ENCODE measurements at places on chromosomes 5 and 9.

- DNase-seq: no peak
Observed at GRCh38 chr5:88734983-88735382, 148.0 kb downstream of the MEF2C start.

- no peak for DNase-seq
Observed at GRCh38 chr5:101663543-101663942, 632.5 kb downstream of the SLCO4C1 start.

DNA sequence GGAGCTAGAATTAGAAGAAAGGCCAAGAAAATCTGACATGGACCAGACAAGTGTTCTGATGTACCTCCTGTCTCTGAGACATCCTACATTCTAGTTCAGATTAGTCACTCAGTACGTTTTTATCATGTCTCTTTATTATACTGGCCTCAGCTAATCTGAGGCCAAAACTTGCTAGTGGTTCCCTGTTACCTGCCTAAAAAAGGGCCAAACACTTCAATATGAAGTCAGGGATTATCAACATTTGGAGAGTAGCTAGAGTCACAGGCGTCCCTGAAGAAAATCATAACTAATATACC is 587.4 kb downstream of the PRELID2 start:
- no peak for DNase-seq

GRCh38 chr5:108266242-108266641 is 115.7 kb downstream of the FBXL17 start:
- DNase-seq: no peak

DNA sequence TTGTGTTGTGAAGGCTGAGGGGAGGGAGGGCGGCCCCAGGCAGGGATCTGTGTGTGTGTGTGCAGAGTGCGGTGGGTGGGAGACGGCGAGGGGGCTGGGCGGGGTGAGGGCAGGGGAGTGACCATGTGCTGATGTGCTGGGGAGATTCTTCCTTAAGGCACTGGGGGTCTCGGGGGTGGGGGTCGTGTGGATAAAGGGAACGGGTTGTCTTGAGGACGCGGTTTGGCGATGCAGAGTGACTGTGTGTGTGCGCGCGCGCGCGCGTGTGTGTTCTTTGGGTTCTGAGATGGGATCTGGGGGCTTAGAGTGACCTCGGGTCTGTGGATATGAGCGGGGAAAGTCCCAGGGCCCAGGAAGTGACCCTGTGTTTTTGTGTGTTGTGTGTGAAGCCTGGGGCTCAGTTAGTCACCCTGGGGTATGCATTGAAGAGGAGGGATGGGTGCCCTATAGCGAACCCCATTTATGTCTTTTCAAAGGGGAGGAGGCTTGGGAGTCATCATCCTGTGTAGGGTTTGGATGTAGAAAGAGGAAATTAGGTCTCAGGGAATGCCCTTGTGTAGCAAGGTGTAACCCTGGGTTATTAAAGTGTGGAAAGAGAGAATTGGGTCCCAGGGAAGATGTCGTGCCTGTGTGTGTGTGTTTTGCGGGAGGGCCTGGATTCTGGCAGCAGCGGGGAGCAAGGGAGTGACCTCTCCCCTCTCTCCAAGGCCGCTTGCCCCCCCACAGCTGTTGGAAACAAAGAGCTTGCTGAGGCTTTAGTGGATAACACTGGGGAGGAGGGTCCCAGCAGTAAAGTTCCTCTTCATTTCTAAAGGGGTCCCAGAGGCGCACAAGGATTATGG is 1.4 kb downstream of the TMEFF1 start:
- no peak for DNase-seq

DNA sequence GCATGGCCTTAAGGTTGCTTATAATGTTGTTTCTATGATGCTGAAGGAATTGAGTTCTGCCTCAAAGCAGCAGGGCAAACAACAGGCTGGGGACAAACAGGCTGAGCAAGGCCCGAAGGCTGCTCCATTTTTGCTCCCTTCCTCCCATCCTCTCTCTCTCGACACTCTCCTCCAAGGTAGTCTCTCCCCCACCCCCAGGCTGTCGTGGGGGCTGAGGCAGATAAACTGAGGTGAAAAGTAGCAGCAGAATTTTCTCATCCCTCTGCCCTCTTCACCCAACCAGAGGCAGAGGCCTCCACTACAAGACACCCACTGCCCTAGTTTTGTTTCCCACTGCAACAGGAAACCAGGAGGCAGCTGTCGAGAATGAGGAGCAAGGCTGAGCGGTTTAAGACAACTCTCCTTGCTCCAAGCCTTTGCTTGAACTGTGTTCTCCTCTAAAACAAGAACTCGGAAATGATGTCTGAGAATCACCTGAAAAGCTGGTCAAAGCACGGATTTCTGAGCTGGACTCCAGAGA is 13.5 kb upstream of the GNA14 start:
- no peak for DNase-seq

DNA sequence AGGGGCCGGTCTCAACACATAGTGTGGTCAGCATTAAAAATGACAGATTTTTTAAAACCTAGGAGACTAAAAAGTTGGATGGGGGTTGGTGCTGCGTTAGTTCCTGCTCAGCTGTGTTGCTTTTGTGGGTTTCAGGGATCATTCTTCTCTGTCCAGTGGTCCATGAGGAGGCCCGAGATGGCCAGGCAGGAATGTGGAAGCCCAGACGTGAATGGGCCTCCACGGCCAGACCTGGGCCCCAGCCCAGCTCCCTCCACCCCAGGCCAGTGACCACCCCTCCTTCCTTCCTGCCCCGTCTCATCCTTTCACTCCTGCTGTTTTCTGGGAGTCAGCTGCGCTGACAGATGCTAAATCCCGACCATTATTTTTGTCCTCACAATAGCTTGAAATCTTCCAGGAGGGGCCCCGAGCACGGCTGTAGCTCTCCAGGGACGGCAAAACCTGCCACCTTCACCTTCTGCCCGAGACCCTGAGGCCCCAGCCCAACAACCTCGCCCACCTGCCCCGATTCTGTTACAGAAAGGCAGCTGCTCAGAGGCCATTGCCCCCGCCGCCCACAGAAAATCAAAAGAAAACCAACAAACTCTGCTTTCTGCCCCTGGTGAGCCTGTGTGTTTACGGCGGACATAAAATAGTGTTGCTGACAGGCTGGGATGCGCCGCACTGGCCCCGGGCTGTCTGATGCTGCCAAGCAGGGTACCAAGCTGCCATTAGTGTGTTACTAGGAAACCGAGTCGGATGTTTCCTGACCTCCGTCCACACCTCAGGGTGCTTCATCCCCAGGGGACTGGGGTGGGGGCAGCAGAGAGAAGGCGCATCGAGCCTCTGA is 83.7 kb upstream of the SARDH start:
- DNase-seq: no peak

- DNase-seq: no peak
Observed at GRCh38 chr9:91028166-91028827, 226.7 kb downstream of the SYK start.

DNA sequence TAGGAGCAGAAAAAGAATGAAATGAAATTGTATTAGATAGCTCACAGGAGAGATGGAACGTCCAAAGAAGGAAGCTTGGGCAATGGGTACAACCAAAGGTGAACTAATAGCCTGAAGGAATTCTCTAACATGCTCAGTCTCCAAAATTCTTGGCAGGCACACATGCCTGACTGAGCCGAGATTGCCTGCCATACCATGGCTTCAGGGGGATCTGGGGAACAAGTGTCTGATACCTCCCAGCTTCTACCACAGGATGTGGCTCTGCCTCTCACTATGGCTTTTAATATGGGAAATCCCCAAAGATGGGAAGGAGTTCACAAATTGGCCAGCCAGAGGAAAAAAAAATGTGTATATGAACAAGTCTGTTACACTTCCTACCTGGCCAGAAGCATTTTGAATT is 3.6 kb upstream of the PALM2AKAP2 start:
- no peak for DNase-seq

DNA sequence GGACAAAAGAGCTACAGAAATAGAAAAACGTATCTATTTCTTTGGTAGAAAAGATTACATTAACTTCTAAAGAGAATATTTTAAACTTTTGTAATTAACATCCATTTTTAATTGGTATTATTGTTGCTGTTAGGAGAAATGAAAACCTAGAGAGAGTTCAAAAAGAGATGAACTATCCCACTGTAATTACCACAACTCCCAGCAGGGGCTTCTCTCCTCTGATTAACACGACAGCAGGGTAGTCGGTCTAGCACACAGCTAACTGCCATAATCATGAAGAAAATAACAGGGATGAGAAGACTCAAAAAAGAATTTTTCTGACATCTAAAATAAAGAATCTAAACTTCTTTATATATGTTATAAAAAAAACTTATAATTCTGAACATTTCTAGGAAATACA is 86.2 kb upstream of the CDH9 start:
- no peak for DNase-seq

DNA sequence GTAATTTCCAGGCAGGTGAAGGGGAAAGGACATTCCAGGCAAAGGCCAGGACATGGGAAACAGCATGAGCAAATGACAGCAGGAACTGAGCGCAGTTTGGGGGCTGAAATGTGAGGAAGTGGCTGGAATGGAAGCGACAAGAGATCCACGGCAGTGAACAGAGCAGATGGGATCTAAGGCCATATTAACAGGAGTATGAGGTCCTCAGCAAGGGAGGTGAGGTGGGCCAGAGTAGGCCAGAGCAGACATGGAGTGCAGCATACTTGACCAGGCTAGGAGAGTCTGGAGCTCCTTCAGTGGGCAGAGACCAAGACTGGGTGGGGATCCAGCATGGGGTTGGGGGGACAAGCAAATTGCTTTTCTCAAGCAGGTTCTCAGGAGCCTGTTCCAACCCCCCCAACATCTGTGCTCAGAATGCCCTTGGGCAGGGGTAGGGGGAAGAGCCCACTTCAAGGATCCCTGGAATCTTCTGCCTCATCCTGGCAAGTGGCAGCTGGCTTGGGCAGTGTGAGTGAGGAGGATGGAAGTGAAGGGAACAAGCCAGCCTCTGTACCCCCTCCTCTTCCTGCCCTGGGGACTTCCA is 34.5 kb downstream of the DAB2IP start:
- no peak for DNase-seq

DNA sequence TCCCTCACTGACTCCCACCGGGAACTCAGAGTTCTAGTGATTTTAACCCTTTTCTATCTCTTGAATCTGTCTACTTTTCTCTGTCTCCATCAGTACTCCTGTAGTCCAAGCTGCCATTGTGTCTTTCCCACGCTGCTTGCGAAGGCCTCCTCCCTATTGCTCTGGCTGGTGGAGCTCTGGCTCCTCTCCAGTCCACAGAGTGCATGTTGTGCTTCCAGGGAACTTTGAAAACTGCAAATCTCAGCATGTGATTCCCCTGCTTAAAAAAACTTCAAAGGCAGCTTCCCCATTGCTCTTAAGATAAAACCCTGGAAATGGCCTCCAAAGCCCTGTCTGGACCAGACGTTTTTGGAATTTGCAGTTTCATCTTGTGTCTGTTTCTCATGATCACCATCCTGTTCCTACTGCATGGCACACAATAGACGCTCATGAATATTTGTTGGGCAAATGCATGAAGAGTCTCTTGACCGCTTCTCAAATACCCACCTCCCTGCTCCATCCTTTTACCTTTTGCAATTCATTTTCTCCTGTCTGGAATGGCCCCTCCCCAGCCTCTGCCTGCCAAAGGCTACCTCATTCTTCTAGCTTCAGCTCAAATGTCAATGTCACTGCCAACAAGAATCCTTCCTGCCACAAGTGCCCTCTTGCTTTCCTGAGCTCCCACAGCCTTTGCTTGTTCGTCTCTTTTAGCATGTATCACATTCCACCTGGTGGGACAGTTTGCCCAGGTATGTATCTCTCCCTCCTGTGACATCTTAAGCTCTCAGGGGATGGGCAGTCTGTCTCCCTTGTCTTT is 293.2 kb downstream of the ARHGAP26 start:
- no peak for DNase-seq

GRCh38 chr5:863244-863805 is 12.5 kb upstream of the ZDHHC11 start:
- no peak for DNase-seq

DNA sequence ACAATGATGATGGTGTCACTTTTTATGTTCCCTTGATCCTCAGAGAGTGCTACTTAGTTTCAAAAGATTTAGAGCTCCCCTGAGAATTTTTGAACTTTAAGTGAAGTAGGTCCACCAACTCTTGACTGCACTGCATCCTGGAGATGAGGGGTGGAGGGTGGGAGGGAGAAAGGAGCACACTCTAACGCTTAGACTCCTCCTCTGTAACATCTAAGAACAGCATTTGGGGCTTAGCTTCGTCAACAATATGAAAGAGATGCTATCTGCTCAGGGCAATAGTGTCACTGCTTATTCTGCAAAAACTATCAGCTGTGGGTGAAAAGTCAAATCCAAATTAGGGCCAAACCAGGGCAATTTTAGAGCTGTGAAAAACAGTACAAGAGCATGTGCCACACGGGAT is 242.8 kb upstream of the EFNA5 start:
- no peak for DNase-seq

GRCh38 chr5:178086266-178086665 is 27.1 kb upstream of the N4BP3 start:
- no peak for DNase-seq

DNA sequence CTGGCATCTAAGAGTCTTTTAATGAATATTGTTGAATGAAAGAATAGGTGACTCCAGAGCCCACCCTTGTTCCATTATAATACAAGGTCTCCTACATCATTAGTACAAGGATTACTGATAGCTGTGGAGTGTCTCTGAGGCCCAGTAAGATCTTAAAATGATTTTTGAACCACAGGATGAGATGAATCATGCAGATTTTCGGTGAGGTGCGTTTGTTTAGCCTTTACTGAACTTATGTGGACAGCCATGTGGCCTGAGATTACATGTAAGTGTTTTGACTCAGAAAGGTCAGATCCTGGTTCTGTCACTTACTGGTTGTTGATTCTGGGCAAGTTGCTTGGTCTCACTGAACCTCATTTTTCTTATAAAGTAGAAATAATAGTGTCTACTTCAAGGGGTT is 21.6 kb downstream of the NFX1 start:
- no peak for DNase-seq

- no peak for DNase-seq
Observed at GRCh38 chr9:72596451-72597180, 75.2 kb downstream of the TMC1 start.

- DNase-seq: no peak
Observed at GRCh38 chr9:133309608-133310007, 26.4 kb downstream of the SURF6 start.

DNA sequence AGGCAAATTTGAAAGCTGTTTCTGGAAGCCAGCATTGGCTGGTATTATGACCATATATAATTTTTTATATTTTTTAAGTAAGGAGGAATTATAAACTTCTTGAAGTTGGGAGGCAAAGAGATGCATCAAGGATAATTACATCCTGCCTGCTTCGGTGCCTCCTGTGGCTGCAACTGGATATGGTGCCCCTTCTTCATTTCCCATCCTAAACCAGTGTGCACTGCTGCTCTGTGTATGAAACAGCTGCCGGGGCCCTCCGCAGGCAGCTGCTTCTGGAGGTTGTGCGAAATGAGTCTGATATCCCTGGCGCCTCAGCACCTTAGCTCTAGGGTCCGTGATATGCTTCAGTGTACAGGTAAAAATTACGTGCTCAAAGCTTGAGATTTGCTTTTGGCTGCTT is 304.2 kb downstream of the ENC1 start:
- DNase-seq: peak; percentile 18

- no peak for DNase-seq
Observed at GRCh38 chr9:107049046-107049802, 186.3 kb downstream of the ZNF462 start.

DNA sequence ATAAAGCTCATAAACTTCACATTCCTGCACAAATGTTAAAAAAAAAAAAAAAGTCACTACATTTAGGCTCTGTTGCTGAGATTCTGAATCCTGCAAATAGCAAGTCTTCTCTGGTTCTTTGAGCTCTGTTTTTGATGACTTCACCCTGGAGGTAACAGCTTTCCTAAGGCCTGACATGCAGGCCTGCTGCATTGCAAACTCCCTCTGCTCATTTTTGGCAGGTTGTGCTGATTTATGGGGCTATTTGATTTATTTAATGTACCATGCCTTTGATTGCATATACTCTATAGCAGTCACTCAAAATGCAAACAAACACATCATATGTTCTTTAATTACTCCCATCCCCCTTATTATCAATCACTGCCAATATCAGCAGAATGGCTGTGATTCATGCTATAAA is 416.1 kb upstream of the IZUMO3 start:
- no peak for DNase-seq

Data from NCI-H1930 (cell line).